LHCN-M2 (cell line): ENCODE measurements at places on chromosomes 3 and 15. TPM values are rescaled to one million over a fixed set of nuclear protein-coding genes. Genes with fewer than 3 reads are reported as not detected.

The VPS8 gene
- 29.4 and 43.5 TPM in 2 replicates for total RNA-seq

The HIGD2B gene
- not detected in 2 replicates for total RNA-seq

The CORO2B gene
- 18.3 and 20.3 TPM in 2 replicates for total RNA-seq

- DNase-seq, result no peak
These were observed 781.9 kb upstream of the GRM7 start for GRCh38 chr3:6079011-6079410.

GRCh38 chr15:66670762-66671580 lies 31.1 kb upstream of the SMAD6 start:
- DNase-seq, result no peak

GRCh38 chr15:84781495-84781894 lies 33.1 kb downstream of the ZNF592 start:
- peak; percentile 39 for DNase-seq

GRCh38 chr15:73907035-73907408 lies 19.2 kb upstream of the LOXL1 start:
- DNase-seq, result peak; percentile 42

GRCh38 chr3:58404396-58404795 lies 29.2 kb downstream of the PDHB start:
- DNase-seq, result peak; percentile 49

- DNase-seq, result peak; percentile 99
These were observed 84.8 kb downstream of the SMAD3 start for GRCh38 chr15:67150023-67150860.

- DNase-seq, result no peak
These were observed 180.9 kb upstream of the ROPN1 start for GRCh38 chr3:124172816-124173215.

DNA sequence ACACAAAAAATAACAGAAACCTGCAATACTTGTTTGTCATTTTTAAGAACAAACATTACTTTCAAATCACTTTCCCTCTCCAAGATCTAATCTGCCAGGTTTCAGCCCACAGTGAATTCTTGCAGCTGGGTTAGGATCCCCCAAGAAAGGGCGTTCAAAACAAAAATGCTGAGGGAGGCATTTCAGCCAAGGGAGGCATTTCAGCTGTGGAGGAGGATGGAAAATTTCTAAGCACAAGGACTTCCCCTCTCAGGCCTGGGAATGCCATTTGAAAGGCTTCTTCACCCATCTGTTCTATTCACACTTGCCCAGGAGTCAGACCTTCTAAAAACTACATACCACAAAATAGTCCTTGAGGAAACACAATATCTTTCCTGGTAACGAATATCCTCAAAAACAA lies 69.1 kb downstream of the P3H2 start:
- no peak for DNase-seq

GRCh38 chr15:35038626-35039451 lies 46.3 kb downstream of the NANOGP8 start:
- DNase-seq, result peak; percentile 20

- DNase-seq, result no peak
These were observed 27.2 kb upstream of the WDR5B start for GRCh38 chr3:122443090-122443489.
